ENCODE measurements at places on chromosomes 2 and 18.

GRCh38 chr2:205609113-205609512 lies 73.2 kb upstream of the NRP2 start:
- DNase-seq, result no peak

DNA sequence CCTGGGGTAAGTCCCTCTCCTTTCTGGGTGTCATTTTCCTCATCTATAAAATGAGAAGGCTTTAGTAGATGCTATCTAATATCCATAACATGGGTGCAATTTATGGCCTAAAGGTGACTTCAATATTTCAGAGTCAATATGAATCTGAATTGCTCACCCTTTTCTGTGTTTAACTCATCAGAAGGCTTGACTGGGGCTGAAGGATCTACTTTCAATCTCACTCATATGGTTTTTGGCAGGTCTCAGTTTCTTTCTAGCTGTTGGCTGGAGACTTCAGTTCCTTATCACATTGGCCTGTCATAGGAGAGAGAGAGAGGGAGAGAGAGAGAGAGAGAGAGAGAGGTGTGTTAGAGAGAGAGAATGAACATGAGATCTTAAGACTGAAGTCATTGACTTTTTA lies 343.7 kb upstream of the MEX3C start:
- DNase-seq, result no peak

DNA sequence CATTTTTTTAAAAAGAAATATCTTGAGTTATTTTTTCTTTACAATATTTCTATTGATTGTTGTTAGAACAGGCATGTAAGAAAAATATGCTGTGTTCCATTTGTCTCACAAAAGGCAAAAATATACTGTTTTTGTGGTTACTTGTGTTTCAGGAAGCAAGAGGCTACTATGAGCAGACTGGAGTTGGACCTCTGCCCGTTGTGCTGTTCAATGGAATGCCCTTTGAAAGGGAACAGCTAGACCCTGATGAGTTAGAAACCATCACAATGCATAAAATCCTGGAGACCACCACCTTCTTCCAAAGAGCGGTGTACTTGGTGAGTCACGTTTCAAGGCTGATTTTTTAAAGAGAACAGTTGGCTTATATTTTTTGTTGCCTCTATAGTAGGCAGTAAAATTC lies 54.7 kb downstream of the UGGT1 start:
- no peak for DNase-seq

- DNase-seq, result no peak
Observed at GRCh38 chr2:52387937-52388590, 1356.1 kb upstream of the NRXN1 start.

DNA sequence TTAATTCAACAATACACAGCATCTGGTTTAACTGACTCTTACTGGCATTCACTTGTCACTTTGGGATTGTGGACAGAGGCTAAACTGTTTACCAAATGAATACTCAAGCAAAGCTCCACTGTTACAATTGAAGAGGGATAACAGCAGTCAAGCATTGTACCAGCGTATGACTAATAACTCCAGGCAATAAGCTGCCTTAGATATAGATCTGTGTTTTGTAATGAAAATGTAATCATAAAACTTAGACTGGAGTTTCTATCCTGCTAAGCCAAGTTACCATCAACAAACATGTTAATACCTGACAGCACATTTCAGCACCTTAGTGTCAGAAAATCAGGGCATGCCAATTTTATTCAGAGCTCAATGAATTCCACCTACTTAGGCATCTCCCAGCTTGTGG lies 889.5 kb downstream of the EPHA4 start:
- DNase-seq, result no peak

GRCh38 chr2:31246184-31246852 lies 12.4 kb downstream of the EHD3 start:
- peak; percentile 63 for DNase-seq

- no peak for DNase-seq
Observed at GRCh38 chr2:202049840-202050239, 16.2 kb downstream of the FZD7 start.

DNA sequence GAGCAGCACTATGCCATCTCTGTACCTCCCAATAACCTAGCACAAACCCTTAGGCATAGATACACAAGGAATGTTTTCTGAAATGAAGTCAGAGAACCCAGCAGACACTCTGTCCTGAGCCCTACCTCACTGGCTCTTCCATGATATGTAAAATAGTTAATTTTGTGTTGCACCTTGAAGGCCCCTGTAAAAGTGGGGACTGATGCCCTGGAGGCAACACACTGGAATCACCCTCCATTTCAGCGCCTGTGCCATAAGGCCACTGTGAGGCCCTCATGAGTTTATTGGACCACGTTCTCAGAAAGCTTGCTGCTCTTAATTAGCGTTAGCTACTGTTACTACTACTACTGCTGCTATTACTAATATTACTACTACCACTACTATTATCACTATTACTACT lies 670.1 kb upstream of the SOX11 start:
- no peak for DNase-seq

DNA sequence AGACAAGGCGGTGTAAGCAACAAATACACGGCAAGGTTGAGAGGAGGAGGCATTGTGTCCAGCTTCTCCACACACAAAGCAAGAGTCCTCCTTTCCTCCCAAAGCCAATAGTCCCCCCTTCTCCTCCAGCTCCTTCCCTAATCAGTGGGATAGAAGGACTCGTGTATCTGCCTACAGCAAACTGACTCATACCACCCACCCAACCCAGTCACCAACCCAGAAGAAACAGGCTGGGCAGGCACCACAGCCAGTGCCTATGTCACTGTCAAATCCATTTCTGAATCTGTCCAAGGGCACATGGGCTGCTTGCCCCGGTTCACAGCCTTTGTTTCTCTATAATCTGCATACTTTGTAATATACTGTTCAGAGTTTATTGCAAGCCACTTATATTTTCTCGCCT lies 19.2 kb upstream of the NMS start:
- no peak for DNase-seq

GRCh38 chr2:64311191-64311910 lies 142.6 kb upstream of the LGALSL start:
- DNase-seq, result no peak

DNA sequence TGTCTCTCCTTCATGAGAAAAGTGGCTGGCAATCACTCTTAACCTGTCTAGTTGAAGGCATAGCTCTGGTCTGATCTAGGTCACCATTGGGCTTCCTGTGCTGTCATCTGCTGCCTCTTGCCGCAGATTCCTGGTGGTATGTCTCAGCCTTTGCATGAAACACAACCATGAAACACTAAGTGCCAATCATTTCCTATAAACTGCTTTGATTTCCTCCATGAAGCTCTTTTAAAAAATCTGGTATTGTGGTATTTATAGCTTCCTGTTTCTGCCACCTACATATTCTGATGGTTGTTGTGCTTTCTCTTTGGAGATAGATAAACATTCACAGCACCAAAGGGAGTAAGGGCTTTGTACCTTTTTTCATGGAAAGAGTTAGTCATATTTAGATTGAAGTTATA lies 120.0 kb upstream of the EPC2 start:
- DNase-seq, result no peak

DNA sequence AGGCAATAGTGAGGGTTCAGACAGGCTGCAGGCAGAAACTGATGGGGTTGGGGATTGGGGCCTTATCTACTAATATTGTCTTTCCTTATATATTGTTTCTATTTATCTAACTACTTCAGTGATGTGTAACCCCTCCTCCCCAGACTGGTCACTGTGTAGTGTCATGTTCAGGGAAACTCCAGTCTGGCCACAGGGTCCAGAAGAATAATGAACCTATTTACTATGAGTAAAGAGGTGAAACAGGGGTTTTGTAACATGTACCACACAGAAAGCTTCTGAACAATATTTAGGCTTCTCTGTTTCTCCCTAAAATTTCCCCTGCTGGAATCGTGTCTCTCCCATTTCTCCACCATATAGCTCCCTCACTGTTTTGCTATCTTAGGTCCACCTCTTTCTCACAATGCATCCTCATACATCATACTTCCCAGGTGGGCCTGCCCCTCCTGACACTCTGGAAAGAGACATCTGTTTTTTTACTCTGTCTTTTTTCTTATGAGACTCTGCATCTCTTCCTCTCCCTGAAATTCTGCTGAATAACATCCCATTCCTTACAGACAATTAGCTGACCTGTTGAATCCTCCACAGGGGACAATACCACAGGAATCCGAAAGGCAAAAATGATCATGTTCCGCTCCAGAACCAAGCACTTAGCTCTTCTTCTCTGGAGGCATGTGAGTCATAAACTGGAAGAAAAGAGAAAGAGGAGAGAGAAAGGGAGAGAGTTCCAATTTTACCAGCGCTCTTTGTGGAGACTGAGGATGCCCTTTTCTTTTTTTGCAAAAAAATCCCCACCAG lies 154.8 kb downstream of the ZEB2 start:
- no peak for DNase-seq

- peak; percentile 62 for DNase-seq
Observed at GRCh38 chr2:175432021-175432420, 250.5 kb upstream of the ATP5MC3 start.

GRCh38 chr2:169767243-169767888 lies 31.3 kb upstream of the SSB start:
- DNase-seq, result no peak

DNA sequence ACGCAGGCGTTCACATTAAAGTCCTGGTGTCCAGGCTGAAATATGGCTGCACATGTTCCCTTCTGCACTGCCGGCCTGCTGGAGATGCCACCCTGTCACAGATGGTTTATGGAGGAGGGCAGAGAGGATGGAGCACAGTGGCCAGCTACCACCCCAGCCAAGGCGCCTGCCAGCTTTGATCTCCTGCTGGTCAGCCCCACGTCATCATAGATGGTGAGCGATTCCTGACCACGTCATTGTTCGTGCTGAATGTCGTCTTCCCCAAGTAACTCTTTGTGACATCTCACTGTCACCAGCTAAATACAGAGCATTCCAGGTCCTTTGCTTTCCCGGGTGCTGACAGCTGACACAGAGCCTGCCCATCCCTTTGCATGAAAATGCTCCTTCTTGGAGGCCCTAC lies 248.3 kb downstream of the TTC32 start:
- DNase-seq, result no peak

Measured in NCI-H1417 treated with DMSO at 0.1 percent for 48 hours (cell line).